ENCODE measurements at places on chromosomes 1 and 21.
A peak's percentile ranks its signal among the peaks of the same experiment; 100 is the strongest.

- DNase-seq = no peak
Measured at GRCh38 chr1:179808503-179808902, 65.4 kb downstream of the FAM163A start.

GRCh38 chr1:212827831-212828278, 19.6 kb downstream of the SPATA45 start:
- no peak for DNase-seq

DNA sequence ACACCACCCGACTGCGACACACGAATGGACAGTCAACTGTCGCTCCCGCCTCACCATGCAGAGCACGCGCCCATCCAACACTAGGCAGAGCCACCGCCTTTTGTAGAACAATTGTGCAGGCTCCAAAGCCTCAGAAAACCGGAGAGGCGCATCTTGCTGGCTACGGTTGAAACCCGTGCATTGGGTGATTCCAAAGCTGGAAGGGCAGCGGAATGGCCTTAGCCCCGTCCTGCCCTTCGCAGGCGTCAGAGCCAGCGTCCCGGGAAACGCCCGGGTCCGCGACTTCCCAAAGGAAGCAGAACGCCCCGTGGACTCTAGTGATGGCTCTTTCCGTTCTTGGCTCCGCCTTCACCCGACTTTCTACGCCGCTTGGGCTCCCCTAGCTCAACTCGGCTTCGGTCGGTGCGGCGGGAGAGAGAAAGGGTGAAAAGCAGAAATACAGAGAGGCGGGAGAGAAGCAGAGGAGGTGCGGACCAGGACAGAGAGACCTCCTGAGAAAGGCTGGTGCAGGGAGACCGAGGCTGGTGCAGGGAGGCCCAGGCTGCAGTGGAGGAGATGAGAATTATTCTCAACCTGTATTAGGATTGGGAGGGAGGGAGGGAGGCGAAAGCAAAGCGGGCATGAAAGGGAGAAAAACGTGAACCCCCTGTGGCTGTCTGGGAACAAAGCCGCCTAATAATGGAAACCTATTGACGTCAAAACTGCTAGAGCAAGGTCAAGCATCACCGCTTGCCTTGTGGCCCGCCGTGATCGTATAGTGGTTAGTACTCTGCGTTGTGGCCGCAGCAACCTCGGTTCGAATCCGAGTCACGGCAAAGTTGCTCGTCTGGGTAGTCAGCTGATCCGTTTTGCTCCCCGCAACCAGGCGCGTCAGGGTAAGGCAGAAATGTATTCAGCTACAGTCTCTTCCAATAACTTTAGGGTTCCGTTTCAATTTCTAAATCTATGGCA, 99.5 kb downstream of the PRKAB2 start:
- peak; percentile 11 for DNase-seq

- DNase-seq = no peak
Measured at GRCh38 chr1:91791103-91791502, 94.8 kb downstream of the TGFBR3 start.

- peak; percentile 75 for DNase-seq
Measured at GRCh38 chr1:166944186-166944967, 31.0 kb downstream of the ILDR2 start.

GRCh38 chr1:4485398-4485797, 169.0 kb upstream of the AJAP1 start:
- DNase-seq = no peak
